ENCODE measurements at places on chromosomes 11 and 22.

DNA sequence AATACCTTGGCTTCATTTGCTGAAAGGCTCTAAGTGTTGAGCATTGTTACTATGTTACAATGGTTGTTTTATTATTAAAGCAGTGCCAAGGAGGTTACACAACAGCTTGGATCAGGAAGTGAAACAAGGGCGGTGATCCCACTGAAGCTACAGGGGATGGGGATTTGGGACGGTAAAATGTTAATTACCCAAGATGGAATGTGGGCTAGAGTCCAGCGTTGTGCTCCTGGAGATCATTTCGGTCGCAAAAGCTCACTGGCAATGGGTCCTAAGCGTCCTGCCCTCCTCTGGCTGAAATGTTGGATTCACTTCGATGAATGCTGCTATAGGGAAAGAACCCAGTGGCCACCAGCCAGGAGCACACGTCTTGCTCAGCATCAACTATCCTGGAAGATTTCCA is 48.3 kb downstream of the FAM83F start:
- DNase-seq = no peak

GRCh38 chr11:34501949-34502348 is 11.6 kb downstream of the ELF5 start:
- no peak for DNase-seq

GRCh38 chr11:43282607-43283440 is 29.0 kb upstream of the API5 start:
- DNase-seq = peak; percentile 25

DNA sequence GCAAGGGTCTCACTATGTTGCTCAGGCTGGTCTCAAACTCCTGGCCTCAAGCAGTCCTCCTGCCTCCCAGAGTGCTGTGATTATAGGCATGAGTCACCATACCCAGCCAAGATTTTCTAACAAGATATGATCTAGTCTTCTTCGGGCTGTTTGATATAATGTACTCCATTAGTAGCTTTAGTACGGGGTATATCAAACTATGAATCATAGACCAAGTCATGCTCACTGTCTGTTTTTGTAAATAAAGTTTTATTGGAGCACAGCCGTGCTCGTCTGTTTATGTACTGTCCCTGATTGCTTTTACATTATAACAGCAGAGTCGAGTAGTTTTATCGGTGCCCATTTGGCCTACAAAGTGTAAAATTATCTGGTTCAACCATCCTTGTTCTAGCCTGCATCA is 43.9 kb upstream of the GRIK4 start:
- no peak for DNase-seq

- peak; percentile 45 for DNase-seq
Measured at GRCh38 chr22:23315341-23315917, 135.1 kb downstream of the BCR start.

GRCh38 chr11:22976146-22976545 is 115.9 kb upstream of the CCDC179 start:
- DNase-seq = peak; percentile 26

DNA sequence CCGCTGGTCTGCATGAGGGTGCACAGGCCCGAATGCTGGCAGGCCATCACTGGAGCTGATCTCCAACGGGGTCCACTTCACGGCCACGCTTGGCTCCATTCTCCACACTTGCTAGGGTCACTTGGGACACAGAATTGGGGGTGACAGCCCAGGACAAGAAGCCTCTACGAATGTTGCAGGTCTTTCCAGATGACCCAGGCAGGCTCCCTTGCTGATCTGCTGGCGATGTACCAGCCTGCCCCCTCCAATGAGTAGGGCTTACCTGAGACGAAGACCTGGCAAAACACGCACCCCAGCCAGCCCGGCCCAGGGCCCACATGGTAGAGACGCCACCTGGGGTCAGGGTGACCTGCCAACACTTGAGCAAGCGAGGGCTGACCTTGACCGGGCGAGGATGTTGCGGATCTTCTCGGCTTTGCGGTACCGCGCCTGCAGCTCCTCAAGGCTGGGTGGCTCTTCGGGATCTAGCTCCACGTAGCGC is 44.9 kb downstream of the C11orf58 start:
- no peak for DNase-seq
